COR-L47 (cell line): ENCODE measurements at places on chromosomes 3 and 15.

DNA sequence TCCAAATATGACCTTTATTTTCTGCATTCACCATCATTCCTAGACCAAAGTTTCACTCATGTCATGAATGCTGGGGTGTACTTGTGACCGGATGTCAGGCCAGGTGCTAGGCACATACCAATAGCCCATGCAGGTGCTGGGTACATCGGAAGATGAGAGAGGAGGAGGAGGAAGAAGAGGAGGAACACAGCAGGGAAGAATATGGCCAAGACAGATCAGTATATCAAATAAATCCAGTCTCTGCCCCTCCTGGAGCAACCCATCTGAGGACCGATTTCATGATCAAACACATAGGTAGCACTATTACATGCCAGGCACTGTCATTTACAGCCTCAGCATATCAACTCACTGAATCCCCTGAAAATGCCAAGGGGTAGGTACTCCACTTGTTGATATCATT lies 3.0 kb upstream of the WNT7A start:
- DNase-seq = no peak

GRCh38 chr3:172305552-172305951 lies 142.7 kb downstream of the GHSR start:
- no peak for DNase-seq

- DNase-seq = no peak
Measured at GRCh38 chr3:42823351-42823750, 14.1 kb downstream of the ACKR2 start.

GRCh38 chr15:27091270-27091940 lies 120.4 kb downstream of the GABRG3 start:
- no peak for DNase-seq

DNA sequence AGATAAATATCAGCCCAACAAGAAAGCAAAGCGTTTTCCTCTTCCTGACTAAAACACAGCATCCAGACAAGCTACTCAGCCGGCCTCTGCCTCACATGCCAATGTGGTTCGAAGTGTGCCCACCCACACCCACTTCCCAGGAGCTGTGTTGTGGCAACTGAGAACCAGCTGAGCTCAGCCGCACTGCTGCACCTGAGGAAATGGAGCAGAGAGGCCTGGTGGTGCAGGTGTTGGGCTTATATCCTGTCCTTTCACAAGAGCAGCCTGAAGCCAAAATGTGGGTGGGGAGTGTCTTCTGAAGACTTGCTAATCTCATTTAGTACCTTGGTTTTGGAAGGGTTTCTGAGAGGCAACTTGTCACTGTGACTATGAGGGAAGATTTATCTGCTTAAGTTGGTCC lies 23.0 kb upstream of the RETNLB start:
- DNase-seq = no peak

GRCh38 chr3:173217127-173217526 lies 76.1 kb upstream of the SPATA16 start:
- DNase-seq = no peak

GRCh38 chr3:66483409-66483906 lies 17.4 kb downstream of the LRIG1 start:
- DNase-seq = no peak

GRCh38 chr15:63260791-63261190 lies 16.6 kb upstream of the APH1B start:
- no peak for DNase-seq

DNA sequence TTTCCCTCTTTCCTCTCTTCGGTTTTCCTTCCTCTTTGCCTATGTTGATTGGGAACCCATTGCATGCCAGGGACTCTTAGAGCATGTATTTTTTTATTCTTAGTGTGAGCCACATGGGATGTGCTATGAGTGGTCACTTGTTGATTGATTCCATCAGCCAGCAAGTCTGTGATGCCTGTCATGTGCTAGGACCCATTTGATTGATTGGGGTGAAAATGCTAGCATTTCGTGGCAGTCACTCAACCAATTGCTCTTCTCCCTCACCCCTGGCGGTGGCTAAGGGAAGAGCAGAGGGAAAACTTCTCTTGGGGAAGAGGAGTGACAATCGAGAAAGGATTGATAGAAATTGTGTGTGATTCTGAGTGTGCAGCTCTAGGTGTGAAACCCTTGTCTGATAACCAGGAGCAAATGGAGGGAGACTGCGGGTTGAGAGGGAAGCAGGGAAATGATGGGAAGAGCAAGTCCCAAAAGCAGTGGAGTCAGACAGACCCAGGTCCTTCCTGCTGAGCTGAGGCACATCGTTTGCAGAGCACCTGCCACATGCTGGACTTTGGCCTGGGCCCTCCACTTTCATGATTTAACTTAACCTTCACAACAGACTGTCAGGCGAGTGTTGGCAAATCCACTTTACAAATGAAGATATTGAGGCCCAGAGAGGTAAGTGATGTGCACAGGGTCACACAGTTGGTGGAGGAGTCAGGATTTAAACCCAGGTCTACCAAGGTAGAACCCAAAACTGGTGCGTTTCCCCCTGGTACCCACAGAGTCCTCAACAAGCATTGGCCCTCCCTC lies 40.0 kb downstream of the SLC6A11 start:
- DNase-seq = no peak

GRCh38 chr15:81049835-81050234 lies 49.1 kb downstream of the TLNRD1 start:
- no peak for DNase-seq

DNA sequence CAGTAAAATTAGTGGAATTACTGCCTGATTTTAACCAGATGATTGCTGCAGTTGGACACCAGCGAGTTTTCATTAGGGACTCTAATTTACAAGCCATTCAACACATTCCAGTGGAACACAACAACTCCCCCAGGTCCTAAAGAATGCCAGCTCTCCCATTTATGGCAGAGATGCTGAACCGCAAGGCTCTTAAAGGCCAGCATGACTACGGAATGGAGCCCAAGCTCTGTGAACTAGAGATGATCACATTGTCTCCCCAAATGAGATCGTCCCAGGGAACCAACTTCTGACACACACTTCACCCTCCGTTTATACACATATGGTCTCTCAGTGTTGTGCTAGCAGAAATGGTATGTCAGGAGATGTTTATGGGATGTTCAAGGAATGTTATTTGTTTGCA lies 446.2 kb upstream of the NR2F2 start:
- no peak for DNase-seq

- DNase-seq = no peak
Measured at GRCh38 chr15:29731865-29732264, 90.4 kb downstream of the TJP1 start.
